ENCODE measurements at places on chromosomes 1 and 21.

DNA sequence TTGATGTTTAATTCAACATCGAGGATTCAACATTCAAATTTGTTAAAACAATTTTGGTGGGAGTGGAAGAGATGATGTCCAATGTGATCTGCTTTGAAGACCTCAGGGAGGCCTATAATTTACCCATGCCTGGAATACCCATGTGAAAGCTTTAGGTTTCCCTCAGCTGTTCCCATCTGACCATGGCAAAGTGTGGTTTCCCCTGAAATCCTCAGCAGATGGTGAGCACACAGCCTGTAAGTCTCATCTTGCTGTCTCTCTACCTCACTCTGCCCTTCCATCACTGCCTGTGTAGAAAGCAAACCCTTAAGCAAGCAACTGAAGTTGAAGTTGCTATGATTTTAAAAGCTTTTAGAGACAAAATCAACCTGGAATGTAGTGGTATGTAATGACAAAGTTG is 80.1 kb upstream of the ATF3 start:
- DNase-seq, result no peak

DNA sequence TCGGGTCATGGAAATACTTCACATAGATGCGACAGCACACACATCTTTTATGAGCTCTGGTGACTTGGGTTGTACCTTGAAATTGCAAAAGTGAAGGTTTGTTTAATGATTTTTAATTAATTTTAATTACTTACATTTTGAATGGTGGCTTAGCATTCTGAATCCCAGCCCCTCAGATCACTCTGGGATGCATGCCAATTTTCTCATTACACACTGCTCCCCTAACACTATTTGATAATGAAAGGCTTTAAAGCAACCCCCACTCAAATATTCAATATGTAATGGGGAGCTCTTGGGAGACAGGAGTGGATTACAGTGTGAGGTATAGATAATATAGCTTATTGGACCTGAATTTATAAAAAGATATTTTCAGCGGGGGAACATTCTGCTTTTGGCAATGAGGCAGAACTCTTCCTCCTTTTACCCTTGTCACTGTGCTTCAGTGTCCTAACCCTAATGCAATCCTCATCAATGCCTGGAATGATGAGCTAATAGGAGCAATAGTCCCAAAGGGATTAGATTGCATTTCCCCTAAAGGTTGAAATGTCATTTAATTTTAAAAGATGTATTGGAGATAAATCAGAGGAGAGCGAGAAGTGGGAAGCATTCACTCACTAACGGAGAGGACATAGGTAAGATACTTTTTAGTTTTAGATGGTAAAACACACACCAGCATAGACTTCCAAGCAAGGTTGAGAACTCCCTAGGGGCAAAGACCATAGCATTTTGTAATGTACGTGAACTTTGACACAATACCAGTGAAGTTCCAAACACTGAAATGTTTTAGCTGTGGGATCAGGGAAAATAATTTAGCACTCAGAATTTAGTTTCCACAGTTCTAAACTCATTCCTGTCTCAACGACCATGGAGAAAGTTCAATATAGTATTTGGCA is 384.1 kb upstream of the PLXNA2 start:
- DNase-seq, result no peak

DNA sequence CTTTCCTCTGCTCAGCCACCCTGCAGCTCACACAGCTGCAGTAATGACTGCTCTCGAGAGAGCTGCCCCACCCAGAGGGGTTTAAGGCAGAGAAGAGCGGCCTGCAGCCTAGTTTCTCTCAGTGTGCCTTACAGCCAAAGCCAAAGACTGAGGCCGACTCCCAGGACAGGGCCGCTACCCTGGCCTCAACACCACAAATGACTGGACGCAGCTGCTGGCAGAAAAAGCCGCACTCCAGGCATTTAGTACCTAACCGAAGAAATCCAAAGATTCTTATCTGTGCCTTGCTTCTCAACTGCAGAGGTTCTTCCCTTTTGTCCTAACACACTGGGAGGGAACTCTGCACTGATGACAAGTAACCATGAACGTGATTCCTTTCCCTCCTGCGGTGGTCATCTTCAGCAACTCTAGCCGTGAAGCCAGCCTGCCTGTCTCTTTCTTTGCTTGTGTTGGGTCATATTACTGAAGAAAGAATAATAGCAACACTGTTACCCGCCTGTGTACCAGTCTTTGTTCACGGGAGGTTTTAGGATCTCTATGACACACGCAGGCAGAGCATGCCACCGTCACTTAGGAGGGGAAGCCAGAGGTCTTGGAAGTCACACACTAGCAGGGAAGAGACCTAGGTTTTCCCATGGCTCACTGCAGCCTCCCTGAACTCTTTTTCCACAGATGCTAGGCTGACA is 202.7 kb downstream of the RHOU start:
- DNase-seq, result no peak

GRCh38 chr1:53321366-53321765 is 6.5 kb downstream of the LRP8 start:
- no peak for DNase-seq

GRCh38 chr1:7510389-7510931 is 260.6 kb upstream of the VAMP3 start:
- DNase-seq, result no peak

GRCh38 chr1:58778385-58779000 is 5.4 kb downstream of the JUN start:
- no peak for DNase-seq

GRCh38 chr1:227416156-227416830 is 98.0 kb upstream of the CDC42BPA start:
- DNase-seq, result no peak

DNA sequence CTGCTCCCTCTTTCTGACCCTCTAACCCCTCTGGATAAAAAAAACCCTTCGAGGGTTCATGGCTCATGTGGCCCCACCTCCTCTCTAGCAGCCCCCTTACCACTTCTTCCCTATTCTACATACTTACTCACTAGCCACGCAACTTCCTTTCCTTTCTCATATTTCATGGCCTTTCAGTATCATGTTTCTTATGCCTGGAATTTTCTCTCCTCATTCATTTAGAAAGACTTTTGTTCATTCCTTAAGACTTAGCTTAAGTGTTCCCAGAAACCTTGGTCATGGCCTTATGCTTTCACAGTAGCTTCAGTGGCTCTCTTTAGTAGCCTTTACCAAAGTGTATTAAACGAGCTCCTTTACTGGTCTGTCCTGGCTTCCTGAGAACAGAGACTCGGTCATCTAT is 6.1 kb downstream of the ACP6 start:
- DNase-seq, result no peak

GRCh38 chr1:212721388-212722247 is 22.0 kb upstream of the BATF3 start:
- no peak for DNase-seq

- no peak for DNase-seq
These were observed 5.4 kb downstream of the CDKN2C start for GRCh38 chr1:50975436-50975835.

DNA sequence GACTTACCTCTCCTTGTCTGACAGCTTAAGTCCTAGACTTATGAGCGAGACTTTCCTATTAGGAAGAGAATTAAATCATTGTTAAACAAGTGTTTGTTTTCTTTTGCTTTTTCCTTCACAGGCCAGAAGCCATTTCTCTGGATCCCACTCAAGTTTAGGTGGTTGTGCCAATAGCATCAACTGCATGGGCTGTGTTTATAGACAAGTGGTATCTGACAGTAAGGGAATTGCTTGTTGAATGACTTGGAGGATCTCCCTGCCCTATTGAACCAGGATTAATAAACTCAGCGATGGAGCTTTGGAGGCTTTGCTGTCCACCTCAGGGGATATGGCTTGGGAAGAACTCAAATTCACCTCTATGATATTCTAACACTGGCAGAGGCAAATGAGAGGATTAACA is 43.7 kb downstream of the UTP25 start:
- no peak for DNase-seq

DNA sequence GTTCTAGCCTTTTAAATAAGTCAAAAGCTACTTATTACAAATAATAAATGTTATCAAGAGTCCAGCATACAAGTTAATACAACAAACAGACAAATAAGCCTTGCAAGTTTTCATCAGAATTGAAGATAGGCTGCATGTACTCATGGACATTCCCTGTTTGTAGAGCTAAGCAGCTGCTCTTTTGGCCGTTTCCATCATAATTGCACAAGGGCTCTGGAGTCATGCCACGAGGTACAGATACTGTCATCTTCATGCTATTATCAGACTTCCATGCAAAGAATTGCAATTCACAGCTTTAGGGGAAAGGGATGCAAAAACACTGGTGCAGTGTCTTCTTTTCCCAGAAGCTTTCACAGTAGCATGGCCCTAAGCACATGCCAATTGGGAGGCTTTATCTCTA is 52.8 kb upstream of the TBX15 start:
- DNase-seq, result no peak

- no peak for DNase-seq
These were observed 167.1 kb upstream of the DAB1 start for GRCh38 chr1:57590978-57591377.

- DNase-seq, result no peak
These were observed 133.7 kb upstream of the RUNX3 start for GRCh38 chr1:25063591-25064416.

DNA sequence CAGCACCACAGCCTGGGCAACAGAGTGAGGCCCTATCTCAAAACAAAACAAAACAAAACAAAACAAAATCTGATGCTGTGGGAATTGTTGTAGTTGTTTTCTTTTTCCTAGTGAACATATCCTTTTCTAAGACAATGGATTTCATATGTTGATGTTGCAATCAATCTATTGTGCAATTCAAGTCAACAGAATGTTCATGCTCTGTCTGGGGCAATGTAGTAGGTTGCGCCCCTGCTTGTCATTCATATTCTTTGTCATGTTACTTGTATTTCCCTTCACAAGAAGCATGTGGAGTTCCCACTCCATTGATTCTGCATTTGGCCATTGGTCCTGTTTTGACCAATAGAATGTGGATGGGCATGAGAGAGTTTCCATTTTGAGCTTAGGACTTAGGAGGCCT is 223.9 kb downstream of the DUSP10 start:
- DNase-seq, result no peak

DNA sequence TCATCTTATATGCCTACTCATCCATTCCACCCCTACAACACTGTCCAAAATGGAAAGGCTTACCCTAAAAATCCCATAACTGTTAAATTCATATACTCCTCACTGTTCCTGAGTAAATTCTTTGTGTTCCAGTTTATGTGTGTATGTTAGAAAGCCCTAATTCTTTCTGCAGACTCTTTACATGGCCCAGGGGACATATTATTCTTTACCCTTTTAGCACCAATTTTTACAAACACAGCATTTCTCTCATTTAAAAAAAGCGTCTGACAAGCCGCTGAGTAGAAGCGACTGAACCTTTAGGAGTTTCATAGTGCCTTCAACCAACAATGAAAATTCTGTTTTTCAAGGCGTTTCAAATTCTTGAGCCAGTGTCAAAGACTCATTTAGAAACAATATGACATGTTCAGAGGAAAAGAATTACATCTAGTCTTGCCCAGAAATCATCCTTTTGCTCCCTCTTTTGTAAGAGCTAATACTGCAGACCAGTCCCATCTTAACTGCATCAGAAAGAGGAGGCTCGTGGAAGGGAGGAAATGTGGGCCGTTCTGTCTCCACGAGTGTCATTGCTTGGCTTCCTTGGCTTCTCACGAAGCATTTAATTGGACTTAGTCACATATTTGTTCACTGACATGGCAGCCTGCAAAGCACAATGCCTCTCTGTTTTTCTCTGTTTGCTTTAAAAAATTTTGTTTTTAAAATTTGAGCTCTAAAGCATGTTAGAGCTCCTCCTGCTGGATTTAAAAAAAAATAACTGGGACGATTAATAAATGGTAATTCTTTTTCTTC is 21.3 kb upstream of the C1orf105 start:
- no peak for DNase-seq

GRCh38 chr1:176461576-176461975 is 1.4 kb upstream of the PAPPA2 start:
- no peak for DNase-seq

- DNase-seq, result no peak
These were observed 189.9 kb downstream of the FOXD2 start for GRCh38 chr1:47627471-47628370.

DNA sequence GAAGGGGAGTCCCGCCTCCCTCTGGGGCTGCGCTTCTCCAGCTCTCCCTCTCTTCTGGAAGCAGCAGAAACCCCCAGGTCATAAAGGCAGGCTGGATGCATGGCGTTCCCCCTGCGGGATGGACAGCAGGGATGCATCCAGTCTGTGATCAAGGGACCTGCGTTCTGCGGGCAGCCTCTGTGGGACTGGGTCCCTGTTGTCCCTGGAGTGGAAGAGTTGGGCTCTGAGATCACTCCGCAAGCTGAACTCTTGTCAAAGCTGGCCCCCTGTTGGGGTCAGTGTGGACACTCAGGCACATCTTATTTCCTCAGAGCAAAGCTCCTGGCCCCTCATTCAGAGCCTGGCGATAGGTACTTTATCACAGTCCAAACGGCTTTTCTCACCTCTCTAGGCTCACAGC is 341.2 kb downstream of the PTPRU start:
- DNase-seq, result no peak

- no peak for DNase-seq
These were observed 1.6 kb downstream of the RAP1GAP start for GRCh38 chr1:21667348-21668231.

GRCh38 chr1:182069028-182069466 is 7.5 kb upstream of the ZNF648 start:
- no peak for DNase-seq

DNA sequence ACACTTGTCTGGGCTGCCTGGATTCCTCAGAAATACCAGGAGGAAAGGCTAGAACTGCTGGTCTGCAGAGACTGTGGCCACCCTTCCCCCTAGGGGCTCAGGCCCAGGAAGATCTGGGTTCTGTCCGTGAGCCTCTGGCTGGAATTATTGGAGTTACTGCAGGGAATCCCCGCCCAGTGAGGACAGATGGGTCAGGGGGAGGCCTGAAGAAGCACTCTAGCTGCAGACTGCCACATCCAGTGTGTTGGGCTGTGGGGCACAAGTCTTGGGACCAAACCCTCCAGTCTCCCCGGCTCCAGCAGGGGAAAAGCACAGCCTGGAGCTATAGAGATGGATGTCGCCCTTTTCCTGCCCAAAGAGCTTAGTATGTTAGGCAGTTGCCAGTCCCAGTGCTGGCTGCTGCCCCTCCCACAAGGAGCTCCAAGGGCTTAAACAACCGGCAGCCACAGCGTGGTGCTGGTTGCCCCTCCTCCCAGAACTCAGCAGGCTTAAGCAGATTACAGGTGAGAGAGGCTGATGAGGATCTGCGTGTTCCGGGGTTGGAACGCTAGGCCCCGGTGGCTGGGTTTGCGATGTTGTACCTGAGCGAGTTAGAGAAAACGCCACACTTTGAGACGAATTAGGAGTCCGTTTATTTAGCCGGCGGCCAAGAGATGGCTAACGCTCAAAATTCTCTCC is 255.5 kb upstream of the LRRC7 start:
- no peak for DNase-seq

DNA sequence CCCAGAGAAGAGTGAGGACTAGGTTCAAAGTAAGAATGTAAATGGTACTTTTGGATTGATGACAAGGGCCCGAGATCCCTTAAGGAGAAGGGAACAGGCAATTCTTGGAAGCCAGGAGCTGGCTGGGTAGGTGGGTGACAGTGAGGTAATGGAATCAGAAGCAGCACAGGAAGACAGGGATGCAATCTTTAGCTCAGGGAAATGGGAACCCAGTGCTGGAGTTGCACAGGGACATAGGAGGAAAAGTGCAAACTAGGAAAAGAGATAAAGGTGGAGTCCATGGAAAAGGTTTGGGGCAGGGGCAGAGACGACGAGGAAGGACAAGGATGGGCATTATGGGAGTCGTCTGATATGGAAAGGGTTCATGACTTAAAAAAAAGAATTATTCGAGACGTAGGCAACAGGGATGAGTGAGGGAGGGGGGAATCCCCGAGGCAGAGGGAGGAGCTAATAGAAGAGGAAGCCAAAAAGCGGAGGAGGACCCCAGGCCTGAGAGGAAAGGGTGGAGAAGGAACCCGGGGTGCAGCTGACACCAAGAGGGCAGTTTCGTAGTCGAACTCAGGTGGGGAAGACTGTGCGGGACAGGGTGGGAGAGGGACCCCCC is 495 bp downstream of the PI4KB start:
- DNase-seq, result no peak
